CD4-positive, CD25-positive, alpha-beta regulatory T cell (primary cell): ENCODE measurements at places on chromosomes 1 and 21. TPM values are rescaled to one million over a fixed set of nuclear protein-coding genes. Genes with fewer than 3 reads are reported as not detected.

DNA sequence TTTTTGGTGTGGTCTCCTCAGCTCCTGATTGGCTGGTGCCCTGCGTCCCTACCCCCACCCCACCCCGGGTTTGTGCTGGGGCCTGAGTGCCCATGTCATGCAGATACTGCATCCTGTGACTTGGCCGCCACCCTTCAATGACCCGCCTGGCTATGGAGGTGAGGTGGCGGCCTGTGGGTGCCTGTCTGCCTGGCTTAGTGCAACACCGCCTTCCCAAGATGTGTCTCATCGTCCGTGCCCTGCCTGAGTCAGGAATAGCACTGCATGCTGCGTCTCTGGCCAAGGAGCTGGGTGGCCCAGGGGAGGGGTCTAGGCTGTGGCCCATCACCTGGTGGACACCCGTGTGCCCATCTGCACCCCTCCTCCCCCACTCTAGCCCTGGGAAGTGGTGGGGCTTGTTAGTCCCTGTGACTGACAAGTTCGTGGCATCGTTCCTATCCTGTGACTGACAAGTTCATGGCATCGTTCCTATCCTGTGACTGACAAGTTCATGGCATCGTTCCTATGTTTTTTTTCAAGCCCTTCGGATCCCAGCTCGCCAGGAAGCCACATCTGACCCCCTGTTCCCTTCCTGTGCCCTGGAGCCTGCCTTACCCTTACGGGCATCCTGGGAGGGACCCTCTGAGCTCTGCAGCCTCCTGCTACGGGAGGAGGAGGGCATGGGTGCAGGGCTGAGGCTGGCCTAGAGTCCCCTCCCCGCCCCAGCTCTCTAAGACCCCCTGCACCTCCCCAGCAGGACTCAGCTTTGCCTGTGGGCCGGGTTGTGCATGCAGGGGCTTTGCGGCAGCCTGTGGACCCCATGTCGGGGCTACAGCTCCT lies 7.5 kb downstream of the SLX9 start:
- DNase-seq = no peak

- no peak for DNase-seq
Observed at GRCh38 chr1:56302878-56303277, 276.5 kb downstream of the PLPP3 start.

GRCh38 chr1:93722081-93723031 lies 40.7 kb upstream of the BCAR3 start:
- no peak for DNase-seq

- no peak for DNase-seq
Observed at GRCh38 chr1:1318131-1318652, 6.3 kb downstream of the INTS11 start.

DNA sequence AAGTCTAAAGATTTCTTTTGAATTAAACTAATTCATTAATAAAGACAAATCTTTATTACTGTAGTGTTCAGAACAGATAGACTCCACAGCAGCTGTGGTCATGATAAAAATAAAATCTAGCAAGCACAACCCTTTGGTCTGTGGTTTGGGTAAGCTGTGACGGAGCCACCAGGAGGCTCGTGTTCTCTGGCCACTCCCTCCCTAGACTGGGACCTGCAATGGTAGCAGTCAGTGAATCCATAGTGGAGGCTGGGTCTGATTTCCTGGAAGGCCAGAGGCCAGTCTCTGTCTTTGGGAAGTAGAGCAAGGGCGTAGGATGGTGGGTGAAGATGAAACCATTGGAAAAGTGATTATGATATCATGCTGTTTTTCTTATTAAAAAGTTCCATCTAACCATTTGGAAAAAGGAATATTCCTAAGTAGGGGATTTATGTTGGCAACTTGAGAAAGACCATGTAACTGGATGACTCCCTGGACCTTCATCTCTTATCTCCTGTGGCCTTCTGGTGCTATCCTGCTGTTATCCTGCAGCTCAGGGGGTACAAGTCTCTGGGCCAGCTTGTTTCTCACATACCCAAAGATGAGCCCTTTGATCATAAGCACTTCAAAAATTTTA lies 39.0 kb downstream of the TENT5C start:
- no peak for DNase-seq

GRCh38 chr1:98203466-98203865 lies 282.6 kb upstream of the DPYD start:
- no peak for DNase-seq

DNA sequence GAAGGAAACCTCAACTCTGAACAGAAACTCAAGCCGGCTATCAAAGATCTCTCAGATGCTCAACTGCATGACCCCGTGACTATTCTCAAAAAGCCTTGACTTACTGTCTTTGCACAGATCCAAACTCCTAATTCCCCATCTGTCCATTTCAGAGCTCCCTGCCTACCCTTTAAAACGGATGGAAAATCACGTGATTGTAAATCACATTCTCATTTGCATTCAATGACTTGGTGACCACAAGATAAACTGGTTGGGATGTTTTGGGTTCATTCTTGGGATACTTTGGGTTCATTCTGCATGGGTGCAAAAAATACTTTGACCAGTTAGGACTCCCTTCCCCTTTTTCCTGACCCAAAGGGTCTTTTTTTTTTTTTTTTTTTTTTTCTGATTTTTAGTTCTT lies 41.3 kb upstream of the RUNX1 start:
- DNase-seq = no peak

DNA sequence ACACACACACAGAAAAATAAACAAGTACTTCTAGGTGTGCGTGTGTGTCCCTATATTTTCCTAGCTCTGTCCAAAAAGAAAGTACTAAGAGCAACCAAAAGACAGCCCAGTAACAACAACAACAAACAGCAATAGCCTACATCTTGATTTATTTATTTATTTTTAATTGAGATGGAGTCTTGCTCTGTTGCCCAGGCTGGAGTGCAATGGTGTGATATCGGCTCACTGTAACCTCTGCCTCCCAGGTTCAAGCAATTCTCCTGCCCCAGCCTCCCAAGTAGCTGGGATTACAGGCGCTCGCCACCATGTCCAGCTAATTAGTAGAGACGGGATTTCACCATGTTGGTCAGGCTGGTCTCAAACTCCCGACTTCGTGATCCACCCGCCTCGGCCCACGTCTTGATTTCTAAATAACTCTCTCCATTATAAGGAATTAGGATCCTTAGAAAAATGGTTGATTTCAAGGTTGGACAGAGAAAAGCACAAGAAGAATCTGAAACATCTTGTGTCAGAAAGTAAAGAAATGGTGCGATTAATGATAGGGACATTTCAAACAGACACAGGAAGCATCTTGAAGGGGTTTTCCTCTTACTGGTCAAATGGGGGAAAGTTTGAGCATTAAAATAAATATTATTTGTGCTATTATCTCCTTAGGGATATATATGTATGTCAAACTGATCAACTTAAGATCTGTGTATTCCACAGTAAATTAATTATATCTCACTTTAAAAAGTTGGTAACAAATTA lies 59.4 kb downstream of the ARID4B start:
- no peak for DNase-seq

DNA sequence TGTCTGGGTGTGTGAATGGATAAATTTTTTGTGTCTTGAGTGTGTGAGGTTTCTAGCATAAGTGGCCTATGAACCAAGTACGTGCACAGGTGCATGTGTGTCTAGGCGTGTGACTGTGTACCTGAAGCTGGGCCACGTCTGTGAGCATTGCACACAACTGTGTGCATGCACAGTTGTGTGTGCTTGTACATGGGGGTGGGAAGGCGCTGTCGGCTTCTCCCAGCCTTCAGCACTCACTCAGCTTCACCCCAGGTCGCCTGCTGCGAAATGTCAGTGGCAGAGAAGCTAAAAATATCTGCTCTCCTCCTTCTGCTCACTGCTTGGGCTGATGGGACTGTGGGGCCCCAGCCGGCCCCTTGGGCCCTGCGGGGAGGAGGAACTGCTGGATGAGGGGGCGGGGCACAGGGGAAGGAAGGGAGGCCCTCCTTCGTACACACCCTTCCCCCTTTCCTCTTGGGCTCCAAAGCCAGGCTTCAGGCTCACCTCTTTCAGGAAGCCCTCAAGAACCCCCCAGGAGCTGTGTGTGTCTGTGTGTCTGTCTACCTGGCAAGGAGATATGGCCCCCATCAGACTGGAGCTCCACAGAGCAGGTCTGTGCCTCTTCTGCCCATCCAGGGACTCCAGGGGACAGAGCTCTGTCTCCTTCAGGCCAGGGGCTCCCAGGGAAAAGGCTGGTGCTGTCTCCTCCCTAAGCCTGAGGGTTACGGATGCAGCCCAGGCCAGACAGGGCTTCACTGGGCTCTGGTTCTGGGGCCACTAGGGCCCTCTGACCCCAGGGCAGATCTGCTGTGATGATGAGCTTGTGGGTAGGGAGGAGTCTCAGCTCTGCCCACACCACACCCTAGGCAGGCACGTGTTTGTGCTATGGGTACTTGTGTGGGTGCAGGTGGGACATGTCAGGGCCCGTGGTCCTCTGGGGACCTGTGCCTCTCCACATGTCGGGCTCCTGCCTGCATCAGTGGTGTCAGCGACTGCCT lies 35.6 kb upstream of the WASF2 start:
- DNase-seq = peak; percentile 89

- DNase-seq = no peak
Observed at GRCh38 chr1:236864996-236865817, 70.1 kb downstream of the MTR start.

DNA sequence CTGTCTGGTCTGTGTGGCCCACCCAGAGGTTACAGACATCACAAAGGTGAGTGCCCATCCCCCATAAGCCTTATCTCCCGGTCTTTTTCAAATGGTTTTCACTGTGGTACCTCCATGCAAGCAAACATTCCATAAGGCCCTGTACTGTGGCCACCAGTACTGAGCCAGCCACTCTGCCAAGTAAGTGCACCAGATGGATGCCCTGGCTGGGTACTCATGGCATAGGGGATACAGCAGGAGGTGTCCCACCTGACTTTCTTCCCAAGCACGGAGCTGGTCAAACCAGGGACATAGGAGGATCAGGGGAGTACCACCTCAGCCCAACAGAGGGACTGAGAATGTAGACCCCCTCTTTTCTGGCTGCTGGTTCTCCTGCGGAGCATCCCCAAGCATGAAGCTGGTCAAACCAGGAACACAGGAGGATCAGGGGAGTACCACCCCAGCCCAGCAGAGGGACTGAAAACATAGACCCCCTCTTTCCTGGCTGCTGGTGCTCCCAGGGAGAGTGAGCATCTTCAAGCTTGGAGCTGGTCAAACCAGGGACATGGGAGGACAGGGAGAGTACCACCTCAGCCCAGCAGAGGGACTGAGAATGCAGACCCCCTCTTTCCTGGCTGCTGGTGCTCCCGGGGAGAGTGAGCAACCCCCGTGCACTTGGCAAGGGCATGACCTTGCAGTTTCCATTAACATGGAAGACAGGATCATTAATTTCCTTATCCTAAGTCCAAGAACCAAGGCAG lies 81.8 kb upstream of the KLHDC7A start:
- DNase-seq = no peak

- DNase-seq = no peak
Observed at GRCh38 chr1:101165532-101165931, 71.3 kb upstream of the S1PR1 start.

DNA sequence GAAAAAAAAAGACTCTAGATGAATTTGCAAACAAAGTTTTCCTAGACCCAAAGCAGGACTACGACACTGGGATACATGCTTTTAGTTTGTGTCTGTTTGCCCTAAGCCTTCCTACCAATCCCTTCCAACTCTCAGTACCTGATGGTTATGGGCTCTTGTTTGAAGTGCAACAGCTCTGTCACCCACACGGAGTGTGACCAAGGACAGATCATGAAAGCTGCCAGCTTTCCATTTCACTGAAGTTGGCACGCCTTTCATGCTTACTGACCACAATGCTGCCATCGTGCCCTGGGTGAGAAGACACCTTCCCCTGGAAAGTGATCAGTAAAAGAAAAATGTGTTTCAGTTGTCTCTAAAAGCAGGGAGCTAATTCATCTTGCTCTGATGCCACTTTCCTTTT lies 312.5 kb upstream of the PTBP2 start:
- DNase-seq = no peak

DNA sequence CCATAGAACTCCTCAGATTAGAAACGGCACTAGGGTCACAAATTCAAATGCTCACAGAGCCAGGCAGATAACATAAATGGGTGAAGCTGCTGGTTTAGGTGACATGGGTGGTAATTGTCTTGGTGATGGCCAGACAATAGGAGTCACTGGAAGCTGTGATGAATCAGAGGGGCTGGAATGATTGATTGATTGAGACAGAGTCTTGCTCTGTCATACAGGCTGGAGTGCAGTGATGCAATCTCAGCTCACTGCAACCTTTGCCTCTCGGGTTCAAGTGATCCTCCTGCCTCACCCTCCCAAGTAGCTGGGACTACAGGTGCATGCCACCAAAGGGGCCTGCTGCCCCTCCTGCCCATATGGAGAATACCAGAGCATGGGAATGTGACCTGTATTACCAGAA lies 63.0 kb downstream of the HIVEP3 start:
- no peak for DNase-seq

GRCh38 chr1:234968451-234968850 lies 160.2 kb downstream of the TOMM20 start:
- DNase-seq = no peak

- DNase-seq = peak; percentile 41
Observed at GRCh38 chr21:33230545-33231324, 997 bp downstream of the IFNAR2 start.

GRCh38 chr1:229383961-229384360 lies 41.1 kb upstream of the CCSAP start:
- no peak for DNase-seq

DNA sequence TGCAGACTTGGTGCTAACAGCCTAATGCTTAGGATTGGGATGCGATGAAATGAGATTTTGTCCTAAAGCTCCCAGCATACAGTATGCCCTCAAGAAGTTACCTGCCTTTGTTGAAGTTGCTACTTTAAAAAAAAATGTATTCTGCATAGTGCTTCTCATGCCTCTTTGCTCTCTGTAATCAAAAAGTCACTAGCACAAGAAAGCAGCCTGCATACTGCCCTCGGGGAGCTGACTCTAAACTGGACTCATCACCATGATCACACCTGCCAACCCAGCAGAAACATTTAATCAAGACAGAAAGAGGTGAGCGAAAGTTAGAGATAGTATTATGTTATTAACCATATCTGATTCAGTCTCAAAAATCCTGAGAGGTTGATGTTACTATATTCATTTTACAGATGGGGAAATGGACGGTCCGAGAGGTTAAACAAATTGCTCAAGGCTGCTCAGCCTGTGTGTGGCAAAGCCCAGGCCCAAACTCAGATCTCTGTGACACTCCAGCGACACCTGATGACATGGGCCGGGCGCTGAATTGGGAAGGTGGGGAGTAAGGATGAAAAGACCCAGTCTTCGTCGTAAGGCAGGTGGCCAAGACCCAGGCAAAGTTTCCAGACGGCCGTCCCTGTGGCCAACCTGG lies 1.1 kb downstream of the BATF3 start:
- DNase-seq = no peak

GRCh38 chr1:14511796-14512585 lies 86.5 kb upstream of the KAZN start:
- DNase-seq = no peak

Gene CD1E
- total RNA-seq = not detected

Gene FCGR1A
- total RNA-seq = not detected

Gene TRIM67
- not detected for total RNA-seq

Gene MPL
- total RNA-seq = 2.2 TPM

Gene GUCA2B
- total RNA-seq = not detected

Gene ECE1
- 140 TPM for total RNA-seq

Gene CD53
- total RNA-seq = 397 TPM

Gene RAB29
- total RNA-seq = 37.0 TPM
